CD4-positive, alpha-beta T cell treated with Interleukin-15 for 4 hours (primary cell): ENCODE measurements at places on chromosomes 3 and 15.

DNA sequence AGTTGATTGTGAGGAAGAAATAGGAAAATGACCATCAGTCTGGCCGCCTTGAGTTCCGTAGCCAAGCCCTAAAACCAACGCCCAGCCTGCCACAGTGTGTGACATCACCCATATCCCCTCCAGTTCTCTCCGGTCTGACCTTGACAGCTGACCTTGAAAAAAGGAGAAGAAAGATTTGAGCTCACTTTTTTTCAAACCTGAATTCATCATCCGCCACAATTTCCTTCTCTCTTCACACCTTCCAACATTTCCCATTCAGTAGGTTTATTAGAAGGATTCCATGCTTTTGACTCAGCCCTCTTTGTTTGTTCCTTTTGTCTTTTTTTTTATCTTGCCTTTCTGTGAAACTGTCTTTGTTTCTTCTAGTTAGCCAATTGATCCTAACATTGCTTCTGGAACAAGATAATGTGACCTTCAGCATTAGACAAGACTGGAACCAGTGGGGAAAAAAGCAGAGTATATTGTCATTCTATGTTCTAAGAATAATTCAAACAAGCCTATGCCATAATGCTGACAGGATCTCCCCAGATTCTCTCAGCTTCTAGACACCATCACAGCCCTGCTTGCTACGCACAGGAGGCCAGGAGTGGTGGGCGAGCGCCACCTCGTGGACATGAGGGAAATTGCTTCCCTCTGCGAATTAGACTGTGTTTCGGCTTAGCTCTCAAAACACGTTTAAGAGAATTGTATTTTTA, 283.1 kb downstream of the FGF12 start:
- DNase-seq, result peak; percentile 38

- DNase-seq, result no peak
Observed at GRCh38 chr15:77632534-77633133, at the start of gene LINGO1. TSS of gene LINGO1 (minus strand) at chr15:77632912. CDS start at chr15:77632315, 597 bp downstream.

- no peak for DNase-seq
Observed at GRCh38 chr15:98077186-98077585, 116.7 kb downstream of the ARRDC4 start.

DNA sequence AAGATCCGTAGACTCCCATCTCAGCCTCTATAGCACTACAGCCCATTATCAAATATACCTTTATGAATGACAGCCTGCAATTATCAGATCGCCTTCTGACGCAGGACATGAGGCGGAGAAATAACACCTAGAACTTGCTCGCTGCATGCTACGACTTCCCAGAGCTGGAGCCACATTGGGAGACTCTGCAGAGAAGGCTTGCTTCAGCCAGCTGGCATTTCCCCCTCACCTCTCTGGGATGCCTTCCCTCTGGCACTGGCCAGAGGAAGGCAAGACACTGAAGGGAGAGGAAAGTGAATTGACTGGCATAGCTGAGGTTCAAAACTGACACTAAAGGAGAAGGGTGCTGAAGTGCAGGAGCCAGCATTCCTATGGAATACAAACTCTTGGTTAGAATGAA, 131.7 kb downstream of the GABRB3 start:
- no peak for DNase-seq

- no peak for DNase-seq
Observed at GRCh38 chr3:175486255-175486654, 627.1 kb downstream of the NAALADL2 start.

- no peak for DNase-seq
Observed at GRCh38 chr3:49131040-49131439, 1.8 kb downstream of the LAMB2 start.

DNA sequence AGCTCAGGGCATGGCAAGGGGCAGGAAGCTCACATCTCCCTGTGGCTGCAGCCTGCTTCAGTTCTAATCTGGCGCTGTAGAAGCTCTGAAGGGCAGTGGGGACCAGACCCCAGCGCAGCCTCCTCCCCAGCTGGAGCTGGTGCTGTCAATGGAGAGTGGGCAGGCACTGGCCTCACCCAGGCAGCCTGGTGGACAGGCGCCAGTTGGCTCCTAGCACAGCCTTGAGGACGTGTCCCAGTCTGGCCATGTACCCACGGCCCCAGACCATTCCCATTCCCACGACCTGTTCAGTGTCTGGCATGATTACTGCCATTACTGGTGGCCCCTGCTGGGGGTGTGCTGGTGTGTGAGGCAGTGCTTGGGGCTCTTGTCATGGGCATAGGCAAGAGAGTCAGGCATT, 16.3 kb downstream of the TYRO3 start:
- DNase-seq, result no peak

DNA sequence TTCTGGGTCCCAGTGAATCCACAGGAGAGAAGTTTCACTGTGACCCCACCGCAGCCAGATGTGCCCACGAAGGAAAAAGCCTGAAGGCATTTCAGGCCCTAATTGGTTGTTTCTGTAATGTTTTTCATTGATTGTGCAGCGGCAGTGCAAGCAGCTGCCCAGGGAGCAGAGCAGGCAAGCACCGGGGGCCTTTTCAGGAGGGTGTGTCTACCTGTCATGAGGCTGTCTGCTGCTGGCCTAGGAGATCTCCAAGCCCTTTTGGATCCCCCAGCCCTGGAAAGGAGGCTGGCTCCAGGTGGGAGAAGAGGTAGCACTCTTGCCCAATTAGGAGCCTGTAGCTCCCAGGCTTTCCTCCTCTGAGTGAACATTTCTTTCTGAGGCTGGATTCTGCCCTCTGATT, 108.8 kb downstream of the EPHB1 start:
- DNase-seq, result no peak

- DNase-seq, result no peak
Observed at GRCh38 chr3:195186041-195186709, 84.8 kb downstream of the XXYLT1 start.

DNA sequence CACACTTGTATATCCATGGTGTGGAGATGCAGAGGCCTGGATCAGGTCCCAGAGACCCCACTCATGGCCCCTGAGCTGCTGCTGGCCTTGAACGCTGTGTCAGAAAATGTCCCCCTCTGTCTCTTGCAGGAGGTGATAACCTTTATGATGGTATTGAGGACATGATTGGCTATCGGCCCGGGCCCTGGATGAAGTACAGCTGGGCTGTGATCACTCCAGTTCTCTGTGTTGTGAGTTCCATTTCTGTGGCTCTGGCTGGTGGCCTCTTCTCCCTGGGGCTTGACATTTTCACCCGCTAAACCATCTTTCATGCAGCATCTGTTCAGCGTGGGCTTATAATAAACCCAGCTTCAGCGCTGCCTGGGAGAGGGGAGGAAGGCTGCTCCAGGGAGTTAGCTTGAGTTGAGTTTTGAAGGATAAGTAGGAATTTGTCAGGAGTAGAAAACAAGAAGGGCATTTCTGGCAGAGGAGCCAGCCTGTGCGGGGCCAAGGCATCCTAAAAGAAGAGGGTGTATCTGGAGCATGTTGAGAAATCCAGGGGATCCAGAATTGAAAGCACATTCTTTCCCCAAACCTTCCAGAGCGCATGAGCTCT, 61.1 kb downstream of the GRIP2 start:
- DNase-seq, result no peak

- DNase-seq, result no peak
Observed at GRCh38 chr15:101545548-101546505, 56.3 kb upstream of the PCSK6 start.

DNA sequence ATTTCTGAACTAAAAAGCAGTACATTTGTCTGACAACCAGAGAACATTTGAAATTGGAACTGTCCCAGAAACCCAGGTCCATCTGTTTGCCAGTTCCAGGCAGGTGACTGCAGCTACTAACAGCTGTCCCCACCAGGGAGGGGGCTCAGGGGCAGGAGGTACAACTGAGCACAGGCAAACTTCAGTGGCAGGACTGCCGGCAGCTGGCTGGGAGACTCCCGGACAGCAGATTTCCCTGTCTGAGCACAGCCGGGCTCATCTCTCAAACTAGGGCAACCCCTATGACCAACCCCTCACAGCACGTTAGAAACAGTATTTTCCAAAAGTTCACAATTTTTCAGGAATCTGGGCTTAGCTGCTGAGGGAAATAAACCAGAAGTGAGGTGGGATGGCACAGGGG, 88.8 kb downstream of the MEGF11 start:
- DNase-seq, result no peak

GRCh38 chr3:173045770-173046382, 95.2 kb downstream of the SPATA16 start:
- no peak for DNase-seq

DNA sequence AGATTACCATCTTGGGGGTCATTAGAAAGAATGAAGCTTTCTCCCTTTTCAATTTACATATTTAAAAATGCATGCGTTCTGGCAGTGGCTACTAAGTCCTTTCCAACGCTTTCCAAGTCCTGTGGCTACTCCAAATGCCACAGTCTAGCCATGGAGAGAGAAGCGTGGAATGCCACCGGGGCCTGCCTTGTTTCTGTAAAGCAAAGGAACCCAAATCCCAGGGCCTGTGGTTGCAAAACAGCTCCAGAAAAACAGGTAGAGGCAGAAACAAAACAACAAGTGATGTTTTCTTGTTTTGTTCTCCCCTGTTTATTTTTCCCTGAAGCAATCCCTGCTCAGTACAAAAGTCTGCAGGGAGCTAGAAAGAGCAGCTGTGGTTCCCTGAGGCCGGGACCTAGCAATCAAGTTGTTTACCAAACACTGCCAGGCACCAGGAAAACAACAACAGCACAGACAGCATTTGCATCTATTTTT, 85.5 kb downstream of the FOXP1 start:
- no peak for DNase-seq

DNA sequence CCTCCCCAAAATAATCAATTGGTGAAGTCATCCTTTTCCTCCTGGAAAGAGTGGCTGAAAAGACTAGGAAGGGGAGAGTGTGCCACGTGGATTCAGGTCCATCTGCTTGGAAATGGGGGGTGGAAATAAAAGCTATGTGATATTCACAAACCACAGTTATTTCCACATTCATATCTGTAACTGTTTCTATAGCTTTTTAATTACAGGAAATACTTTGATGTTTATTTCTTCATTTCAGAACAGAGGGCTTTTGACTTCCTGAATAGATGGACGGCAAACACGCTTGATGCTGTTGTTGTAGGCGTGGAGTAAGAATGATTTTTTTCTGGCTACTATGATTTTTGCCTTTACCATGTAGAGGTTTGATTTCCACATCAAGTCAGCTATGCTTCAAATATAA, 10.1 kb downstream of the AADACL2 start:
- no peak for DNase-seq

- DNase-seq, result no peak
Observed at GRCh38 chr3:150015901-150016300, 45.2 kb upstream of the PFN2 start.

- no peak for DNase-seq
Observed at GRCh38 chr3:166860217-166860616, 519.9 kb downstream of the ZBBX start.

DNA sequence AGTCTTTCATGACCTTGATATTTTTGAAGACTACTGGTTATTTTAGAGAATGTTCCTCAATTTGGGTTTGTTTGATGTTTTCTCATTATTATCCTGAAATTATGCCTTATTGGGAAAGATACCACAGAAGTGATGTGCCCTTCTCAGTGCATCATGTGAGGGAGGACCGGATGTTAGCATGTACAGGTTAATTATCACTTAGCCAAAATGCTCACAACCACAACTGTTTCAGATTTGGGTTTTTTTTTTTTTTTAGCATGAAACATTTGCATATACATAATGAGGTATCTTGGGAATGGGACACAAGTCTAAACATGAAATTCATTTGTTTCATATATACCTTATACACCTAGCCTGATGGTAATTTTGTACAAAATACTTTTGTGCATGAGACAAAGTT, 59.8 kb downstream of the PIK3R4 start:
- DNase-seq, result no peak

GRCh38 chr3:183449391-183449790, 21.0 kb upstream of the MCF2L2 start:
- DNase-seq, result no peak

GRCh38 chr3:31341130-31341529, 191.6 kb upstream of the STT3B start:
- no peak for DNase-seq

DNA sequence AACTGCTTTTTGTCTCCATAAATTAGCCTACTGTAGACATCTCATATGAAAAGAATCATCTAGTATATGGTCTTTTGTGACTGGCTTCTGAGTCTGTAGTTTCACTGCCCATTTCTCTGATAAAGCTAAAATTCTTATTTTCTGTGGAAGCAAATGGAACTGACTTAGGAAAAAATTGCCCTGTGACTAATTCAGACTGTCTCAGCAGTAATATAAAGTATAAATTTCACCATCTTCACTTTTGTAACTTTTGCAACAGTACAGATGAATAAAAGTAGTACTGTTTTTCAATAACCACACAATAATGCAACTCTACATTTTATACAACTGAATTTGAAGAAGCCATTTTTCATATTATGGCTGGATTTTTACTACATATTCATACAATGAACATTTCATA, 104.1 kb downstream of the TBC1D5 start:
- no peak for DNase-seq

- DNase-seq, result no peak
Observed at GRCh38 chr3:156819842-156820691, 6.1 kb upstream of the LEKR1 start.

- DNase-seq, result no peak
Observed at GRCh38 chr15:64975390-64975789, 14.3 kb downstream of the SPG21 start.

DNA sequence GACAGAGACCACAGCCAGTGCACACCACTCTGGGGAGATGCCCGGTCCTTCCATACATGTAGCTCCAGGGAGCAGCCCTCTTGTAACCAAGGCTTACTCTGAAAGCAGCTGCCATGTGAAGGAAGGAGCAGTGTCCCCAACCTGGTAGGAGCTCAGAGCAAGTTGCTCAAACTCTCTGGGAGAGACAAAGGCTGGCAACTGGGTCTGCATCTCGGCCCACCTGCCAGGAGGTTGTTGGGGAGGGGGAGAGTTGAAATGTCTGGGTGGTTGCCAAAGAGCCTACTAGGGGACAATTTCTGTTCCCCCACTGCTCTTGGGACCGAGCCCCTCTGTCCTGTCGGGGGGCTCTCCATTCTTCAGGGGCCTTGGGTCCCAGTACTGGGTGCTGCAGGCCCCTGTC, 309.9 kb downstream of the TLE3 start:
- DNase-seq, result no peak

GRCh38 chr15:59255680-59256336, 49.2 kb downstream of the LDHAL6B start:
- DNase-seq, result peak; percentile 18

GRCh38 chr3:73734211-73735089, 109.7 kb upstream of the PDZRN3 start:
- no peak for DNase-seq

DNA sequence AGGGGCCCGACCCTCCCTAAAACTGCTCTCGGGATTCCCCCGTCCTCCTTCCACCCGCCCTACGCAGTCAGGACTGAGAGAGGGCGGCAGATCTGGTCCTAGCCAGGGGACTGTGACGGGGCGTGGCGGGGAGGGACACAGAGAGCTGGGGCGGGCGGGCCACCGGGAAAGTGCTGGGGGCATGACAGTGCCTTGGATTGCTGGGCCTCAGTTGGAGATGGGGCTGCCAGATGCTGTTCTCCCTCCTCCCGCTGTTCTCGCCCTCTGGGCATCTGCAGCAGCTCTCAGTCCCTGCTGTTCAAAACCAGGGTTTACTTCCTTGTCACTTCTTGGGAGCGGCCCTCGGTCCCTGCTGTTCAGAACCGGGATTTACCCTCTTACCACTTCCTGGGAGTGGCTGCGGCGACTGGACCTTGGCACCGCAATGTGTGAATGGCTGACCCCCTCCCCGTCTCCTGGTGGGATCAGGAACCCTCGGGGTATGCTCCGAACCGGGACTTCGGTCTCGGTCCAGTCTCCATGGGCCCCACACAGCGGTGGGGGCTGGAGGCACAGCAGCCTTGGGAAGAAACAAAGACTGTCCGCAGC, 1.8 kb upstream of the RPP25 start:
- no peak for DNase-seq

GRCh38 chr15:44529864-44530604, 6.9 kb upstream of the EIF3J start:
- DNase-seq, result no peak
